Skin of body (tissue), 3 donors: ENCODE measurements at places on chromosomes 12 and 14. TPM values are rescaled to one million over a fixed set of nuclear protein-coding genes. Genes with fewer than 3 reads are reported as not detected.

CLIP1 gene
- total RNA-seq = 90.0 TPM

C3AR1 gene
- total RNA-seq = 8.5 TPM

BRF1 gene
- total RNA-seq = 33.0 TPM

DNA sequence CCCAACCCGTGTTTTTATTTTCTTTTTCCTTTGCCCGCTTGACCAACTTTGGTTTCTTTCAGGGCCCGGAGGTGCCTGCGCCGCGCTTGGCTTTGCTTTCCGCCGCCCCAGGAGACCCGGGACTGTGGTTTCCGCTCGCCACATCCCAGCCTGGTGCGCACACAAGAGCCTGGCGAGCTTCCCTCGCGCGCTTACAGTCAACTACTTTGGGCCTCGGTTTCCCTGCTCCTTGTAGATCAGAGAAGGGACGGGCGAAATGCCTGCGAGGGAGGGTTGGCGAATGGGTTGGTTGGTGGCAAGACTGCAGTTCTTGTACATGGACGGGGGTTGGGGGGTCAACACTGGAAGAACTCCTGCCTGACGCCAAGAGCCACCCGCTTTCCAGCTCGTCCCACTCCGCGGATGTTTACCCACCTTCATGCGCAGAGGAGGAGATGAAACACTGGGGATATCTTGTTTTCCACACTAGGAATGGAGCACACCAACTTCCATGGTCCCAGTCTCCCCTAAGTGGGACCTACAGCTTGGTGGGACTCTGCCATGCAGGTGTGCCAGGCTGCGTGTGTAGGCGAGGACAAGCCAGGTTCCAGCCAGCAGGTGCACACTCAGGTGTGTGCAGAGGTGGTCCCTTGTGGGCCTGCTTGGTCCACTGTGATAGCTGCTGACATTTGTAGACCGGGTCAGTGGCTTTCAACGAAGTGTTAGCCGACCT lies 16.6 kb upstream of the TBX3 start:
- DNase-seq = no peak

- no peak for DNase-seq
Observed at GRCh38 chr14:93135399-93135798, 19.7 kb upstream of the ITPK1 start.

DNA sequence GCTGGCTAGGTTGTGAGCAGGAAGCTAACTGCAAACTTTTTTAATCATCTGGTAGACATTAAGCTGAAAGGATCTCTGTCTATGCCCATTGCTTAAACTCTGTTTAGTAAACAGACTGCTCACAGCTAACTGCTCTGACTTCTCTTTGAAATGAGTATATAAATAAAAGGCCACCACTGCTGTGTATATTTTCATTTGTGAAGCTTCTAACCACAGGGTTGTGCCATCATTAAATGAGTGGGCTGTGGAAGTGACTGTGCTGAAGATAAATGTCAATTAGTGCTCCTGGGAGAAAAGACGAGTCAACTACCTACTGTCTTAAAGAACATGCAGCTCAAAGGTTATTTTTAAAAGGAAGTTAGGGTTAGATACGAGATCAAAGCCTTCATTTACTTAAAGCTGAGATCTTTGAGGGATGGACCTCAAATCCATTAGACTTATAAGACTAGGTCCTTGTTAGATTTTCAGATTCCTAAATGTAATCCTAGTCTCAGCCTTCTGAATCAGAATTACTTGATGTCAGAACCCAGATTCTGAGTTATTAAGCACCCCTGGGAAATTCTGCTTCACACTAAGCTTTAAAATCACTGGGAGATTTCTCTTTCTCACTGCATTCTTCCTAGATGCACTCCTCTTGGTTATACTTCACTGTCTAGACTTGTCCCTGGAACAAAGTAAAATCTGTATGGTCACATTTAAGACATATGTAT lies 213.1 kb upstream of the FLRT2 start:
- DNase-seq = no peak

- DNase-seq = no peak
Observed at GRCh38 chr12:130783110-130783715, 55.8 kb downstream of the STX2 start.

DNA sequence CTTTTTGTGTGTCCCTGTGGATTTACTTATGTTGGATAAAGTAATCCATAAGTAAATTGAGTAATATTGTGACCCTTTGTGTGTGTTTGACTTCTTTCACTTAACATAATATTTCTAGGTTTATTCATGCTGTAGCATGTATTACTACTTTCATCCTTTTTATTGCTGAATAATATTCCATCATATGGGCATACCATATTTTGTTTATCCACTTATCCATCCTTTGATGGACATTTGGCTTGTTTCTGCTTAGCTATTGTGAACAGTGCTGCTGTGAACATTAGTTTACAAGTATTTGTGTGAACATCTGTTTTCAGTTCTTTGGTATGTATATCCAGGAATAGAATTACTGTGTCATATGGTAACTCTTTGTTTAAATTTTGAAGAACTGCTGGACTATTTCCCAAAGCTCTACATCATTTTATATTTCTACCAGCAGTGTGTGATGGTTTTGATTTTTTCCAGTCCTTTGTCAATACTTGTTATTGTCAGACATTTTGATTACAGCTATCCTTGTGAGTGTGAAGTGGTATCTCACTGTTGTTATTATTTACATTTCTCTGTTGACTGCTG lies 25.2 kb downstream of the G2E3 start:
- DNase-seq = peak; percentile 28

- no peak for DNase-seq
Observed at GRCh38 chr12:49967777-49968250, 4.9 kb upstream of the AQP6 start.

- DNase-seq = no peak
Observed at GRCh38 chr12:130713581-130713991, 2.5 kb downstream of the RIMBP2 start.

- no peak for DNase-seq
Observed at GRCh38 chr12:11651785-11652184, 2.3 kb downstream of the ETV6 start.
